ENCODE measurements at places on chromosomes 16 and 17.

DNA sequence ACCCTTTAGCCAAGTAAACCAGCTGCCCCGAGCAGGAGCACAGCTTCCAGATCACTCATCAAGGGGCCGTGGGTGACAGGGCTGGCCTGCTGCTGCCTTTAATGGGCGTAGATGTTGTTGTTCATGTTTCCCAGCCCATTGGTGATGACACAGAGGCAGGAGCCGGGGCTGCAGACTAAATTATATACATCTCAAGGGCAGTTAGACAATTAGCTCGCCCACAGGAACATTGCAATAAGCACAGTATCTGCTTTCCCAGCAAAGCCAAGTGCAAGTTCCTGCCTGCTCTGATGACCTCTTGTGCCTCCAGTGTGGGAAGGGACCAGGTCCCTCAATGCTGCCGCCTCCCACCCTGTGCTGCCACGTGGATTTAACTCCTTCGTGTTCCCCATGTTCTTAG is 485.8 kb downstream of the MAF start:
- no peak for DNase-seq

GRCh38 chr16:76518781-76519180 is 241.6 kb downstream of the CNTNAP4 start:
- DNase-seq: no peak

- DNase-seq: no peak
Measured at GRCh38 chr17:42307362-42307927, 19.1 kb downstream of the STAT5A start.

DNA sequence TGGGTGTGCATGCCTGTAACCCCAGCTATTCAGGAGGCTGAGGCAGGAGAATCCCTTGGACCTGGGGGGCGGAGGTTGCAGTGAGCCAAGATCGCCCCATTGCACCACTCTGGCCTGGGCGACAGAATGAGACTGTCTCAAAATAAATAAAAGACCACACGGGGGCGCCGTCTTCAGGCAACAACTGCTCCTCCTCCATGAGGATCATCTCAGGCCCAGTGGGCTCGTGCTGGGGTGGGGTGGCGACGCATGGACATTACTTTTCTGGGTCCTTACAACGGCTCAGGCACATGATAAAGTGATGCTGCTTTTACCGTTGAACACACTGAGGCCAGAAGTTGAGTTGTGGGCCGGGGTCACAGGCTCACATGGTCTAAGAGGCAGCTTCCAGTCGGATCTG is 56.2 kb downstream of the PRMT7 start:
- no peak for DNase-seq

GRCh38 chr17:21039839-21040575 is 2.8 kb downstream of the USP22 start:
- DNase-seq: no peak

Data from renal cortex interstitium (tissue), 15 donors.